ENCODE measurements at places on chromosomes 3 and 15.
A peak's percentile ranks its signal among the peaks of the same experiment; 100 is the strongest.

DNA sequence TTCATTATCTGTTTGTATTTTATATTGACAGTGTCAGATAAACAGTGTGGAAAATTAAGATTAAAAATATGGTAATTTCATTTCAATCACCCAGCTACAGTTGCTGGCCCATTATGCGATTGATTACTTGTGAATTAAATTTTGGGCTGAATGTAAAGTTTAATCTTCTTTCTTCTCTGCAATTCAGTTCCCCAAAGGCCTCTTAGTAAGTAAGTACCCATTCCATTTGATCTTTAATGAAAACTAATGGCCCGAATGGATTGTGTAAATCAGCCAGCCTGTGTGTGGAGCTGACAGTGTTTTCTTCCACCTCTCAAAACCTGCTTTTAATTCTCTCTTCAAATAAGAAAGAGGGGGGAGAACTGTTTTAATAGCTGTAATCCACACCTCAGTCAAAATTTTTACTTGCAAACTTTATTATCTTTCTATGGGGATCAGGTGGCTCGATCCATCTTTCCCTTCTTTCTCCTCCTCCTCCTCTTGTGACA is 307.1 kb downstream of the IL20RB start:
- DNase-seq: no peak

- no peak for DNase-seq
Measured at GRCh38 chr3:185757176-185757575, 67.7 kb downstream of the IGF2BP2 start.

DNA sequence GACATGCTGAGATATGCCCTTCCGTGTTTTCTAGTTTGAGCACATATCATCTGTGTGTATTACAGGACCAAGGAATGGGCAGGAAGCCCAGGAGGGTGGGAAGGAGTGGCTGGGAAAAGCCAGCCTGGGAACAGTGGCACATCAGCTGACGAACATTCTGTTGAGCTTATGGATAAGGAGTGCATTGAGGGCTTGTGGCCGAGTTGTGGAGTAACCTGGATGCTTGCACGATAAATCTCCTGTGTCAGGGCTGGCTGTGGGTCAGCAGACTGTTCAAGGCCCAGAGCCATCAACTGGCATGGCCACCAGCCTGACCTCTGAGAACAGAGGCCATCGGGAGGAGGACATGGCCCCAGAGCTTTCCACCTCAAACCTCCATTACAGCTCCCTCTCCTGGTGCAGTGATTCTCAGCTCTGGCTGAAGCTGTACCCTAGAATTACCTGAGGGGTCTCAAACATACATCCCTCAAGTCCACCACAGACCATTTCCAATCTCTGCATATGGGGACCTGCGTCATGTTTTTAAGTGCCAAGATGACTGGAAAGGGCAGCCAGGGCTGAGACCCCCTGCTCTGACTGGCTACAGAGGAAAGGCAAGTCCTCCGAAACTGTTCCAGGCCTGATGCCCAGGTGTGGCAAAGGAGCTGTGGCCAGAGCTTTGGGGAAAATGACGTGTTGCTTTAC is 4.8 kb upstream of the VILL start:
- no peak for DNase-seq

- DNase-seq: no peak
Measured at GRCh38 chr3:71651625-71652024, 68.1 kb upstream of the FOXP1 start.

GRCh38 chr3:41304593-41304992 is 105.3 kb downstream of the CTNNB1 start:
- DNase-seq: no peak

DNA sequence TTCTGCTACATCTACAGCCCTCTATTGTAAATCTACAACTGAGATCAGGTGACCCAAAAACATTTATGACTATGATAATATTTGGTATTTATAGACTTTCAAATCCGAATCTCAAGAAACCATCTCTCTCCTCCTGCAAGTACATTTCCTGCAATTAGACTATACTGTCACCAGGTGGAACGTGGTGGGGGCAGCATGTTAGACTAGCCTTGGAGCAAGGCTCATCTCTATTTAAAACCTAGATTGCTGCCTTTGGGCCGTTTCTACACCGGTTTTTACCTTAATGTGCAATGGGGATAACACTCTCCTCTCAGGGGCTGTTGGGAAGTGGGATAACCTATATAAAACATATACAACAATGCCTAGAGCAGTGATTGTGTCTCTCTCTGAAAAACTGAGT is 3.8 kb upstream of the KATNBL1 start:
- DNase-seq: no peak

DNA sequence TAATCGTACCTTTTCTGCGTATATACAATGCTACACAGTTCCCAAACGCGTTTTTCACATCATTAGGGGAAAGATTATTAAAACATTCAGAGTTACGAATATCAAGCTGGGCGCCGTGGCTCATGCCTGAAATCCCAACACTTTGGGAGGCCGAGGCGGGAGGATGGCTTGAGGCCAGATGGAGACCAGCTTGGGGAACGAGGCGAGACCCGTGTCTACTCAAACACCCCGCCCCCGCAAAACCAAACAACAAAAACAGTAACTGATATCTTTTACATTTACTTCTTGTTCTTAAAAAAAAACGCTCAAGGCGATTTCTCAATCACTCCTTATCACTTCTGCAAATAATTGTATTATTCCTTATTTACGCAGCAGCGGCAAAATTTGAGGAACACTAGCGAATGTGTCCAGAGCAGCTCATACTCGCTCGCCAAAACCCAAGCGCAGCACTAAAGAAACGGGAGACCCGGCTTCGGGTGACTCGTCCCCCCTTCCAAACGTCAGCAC is 1.2 kb downstream of the ZBTB11 start:
- no peak for DNase-seq

GRCh38 chr3:128547368-128547987 is 54.5 kb upstream of the GATA2 start:
- DNase-seq: peak; percentile 65

- no peak for DNase-seq
Measured at GRCh38 chr15:62561059-62561519, 396.0 kb upstream of the C2CD4B start.

GRCh38 chr15:68560501-68561113 is 18.2 kb upstream of the CORO2B start:
- DNase-seq: no peak

GRCh38 chr3:18252578-18252977 is 172.6 kb downstream of the SATB1 start:
- DNase-seq: no peak

- no peak for DNase-seq
Measured at GRCh38 chr3:108097322-108098002, 6.6 kb upstream of the CD47 start.

DNA sequence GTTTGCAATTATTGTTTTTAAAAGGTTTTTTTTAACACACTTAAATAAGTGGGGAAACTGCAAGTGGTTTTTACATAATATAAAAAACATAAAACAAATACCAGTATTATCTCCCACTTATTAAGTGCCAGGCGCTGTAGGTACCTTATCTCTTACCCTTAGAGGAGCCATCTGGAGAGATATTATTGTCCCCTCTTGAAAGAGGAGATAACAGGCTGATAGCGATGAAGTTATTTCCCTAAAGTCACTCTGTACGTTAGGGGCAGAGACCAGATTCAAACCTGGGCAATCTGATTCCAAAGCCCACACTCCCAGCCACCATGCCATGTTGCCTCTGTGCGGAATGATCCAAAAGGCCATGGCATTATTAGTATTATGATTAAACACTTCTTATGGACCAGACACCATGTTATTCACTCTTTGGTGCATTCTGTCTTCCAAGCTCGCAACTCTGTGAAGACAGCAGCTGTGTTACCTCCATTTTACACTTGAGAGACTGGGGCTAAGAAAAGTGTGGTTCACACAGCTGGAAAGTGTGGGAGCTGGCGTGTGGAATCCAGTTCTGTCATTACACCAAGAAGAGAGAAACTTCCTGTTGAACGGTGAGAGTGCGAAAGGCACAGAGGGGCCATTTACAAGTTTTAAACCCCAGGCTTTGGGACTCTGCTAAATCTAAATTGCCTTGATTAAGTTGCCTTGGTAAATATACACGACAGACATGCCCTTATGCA is 79.9 kb upstream of the MITF start:
- DNase-seq: no peak

DNA sequence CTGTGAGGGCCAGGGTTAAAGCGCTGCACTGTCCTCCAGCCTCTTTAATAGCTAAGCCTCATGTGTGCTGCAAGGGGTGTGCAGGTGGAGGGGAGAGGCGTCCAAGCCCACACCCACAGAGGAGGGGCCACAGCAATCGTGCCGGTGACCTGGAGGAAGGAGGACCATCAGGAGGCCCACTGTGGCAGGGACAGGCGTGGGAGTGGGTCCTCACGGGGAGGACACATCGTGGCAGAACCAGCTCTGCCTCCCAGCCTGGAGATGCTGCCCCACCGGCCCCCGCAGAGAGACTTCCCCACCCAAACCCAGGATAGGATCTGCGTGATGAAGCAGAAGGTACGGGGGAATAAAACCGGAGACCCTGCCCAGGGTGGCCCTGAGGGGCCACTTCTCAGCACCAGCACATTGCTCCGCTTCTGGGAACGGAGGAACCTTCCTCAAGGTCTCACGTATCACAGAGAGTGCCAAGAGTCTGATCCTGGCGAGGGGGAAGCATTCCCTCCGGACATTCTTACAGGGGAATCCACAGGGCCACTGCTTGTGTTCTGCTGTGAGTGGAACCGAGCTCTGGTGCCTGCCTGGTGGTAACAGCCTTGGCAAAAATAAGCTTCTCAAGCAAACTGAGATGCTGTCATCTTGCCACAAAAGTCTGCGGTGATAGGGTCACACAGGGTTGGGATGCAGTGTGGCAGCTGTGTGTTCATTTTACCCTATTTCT is 199.8 kb downstream of the XXYLT1 start:
- no peak for DNase-seq

DNA sequence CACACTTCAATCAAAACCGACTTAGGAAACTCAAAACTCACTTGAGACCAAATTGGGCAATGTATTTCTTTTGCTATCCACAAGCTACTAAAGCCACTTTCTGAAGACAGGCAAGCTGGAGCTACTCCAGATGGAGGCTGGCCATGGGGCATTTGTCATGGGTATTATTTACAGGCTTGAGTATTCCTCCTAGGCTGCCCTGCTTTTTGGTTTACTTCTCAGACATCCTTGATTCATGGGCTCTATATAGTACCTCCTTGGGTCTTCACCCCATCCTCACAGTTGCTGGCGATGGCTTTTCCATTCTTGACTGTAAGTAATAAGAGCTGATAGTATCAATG is 18.6 kb upstream of the SYNM start:
- DNase-seq: no peak

GRCh38 chr3:17359911-17360310 is 382.5 kb downstream of the TBC1D5 start:
- DNase-seq: no peak

DNA sequence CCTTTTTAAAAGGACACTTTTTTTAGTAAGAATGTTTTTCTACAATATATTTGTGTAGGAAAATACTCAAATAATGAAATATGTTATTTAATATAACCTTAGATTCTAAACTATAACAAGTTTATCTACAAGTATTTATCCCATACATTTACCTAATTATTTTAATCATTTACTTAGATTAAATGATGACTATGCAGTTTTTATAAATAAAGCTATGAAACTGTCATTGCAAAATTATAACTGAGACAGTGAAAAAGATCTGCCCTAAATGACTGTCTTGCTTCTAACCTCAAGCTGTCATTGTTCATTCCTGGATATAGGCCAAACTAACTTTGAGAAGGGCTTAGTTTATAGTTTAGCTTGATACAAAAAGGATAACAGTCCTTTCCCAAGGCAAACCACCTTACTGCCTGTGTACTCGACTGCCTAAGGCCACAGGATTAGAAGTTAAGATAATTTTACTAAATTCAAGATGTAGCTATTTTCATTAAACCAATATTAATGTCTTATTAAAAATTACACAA is 84.1 kb downstream of the GLDN start:
- DNase-seq: no peak

DNA sequence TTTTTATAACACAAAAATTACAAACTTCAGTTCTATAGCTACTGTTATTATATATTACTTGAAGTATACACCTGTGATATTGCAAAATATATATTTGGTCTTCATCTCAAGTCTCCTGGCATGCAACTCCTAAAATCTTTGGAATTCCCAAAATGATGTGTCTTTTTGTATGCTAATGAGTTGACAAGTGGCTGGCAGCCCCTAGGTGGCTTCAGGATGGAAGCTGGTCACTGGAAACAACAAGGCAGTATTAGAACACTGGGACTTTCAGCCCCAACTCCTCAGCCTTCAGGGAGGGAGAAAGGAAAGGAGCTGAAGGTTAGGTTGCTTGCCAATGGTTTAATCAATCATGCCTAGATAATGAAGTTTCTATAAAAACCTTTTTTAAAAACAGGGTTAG is 112.0 kb downstream of the SCAPER start:
- no peak for DNase-seq

DNA sequence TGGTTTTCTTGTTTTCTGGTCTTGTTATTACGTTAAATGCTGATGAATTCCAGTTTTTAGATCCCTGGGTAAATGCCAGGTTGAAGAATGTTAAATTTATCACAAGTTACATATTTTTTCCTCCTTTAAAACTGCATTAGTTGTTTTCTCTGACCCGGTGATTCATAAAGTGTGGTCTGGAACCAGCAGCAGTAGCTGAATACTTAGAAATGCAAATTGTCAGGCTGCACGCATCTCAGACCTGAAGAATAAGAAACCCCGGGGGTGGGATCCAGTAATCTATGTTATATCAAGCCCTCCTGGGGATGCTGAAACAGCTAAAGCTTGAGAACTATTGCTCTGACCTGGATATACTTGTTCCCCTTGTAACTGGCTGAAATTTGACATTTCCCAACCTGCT is 69.1 kb downstream of the PEX5L start:
- DNase-seq: no peak

DNA sequence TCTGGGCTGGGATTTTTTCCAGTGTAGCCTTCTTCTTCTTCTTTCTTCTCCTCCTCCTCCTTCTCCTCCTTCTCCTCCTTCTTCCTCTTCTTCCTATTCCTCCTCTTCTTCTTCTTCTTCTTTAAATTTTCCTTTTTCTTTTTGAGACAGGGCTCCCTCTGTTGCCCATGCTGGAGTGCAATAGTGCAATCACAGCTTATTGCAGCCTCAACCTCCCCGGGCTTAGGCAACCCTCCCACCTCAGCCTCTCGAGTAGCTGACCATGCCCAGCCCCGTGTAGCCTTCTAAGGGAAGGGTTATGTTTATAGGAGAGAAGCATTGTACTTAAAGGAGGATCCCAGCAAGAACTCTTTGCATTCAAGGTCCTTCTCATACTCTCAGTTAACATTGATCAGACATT is 24.0 kb upstream of the MYO1E start:
- no peak for DNase-seq

DNA sequence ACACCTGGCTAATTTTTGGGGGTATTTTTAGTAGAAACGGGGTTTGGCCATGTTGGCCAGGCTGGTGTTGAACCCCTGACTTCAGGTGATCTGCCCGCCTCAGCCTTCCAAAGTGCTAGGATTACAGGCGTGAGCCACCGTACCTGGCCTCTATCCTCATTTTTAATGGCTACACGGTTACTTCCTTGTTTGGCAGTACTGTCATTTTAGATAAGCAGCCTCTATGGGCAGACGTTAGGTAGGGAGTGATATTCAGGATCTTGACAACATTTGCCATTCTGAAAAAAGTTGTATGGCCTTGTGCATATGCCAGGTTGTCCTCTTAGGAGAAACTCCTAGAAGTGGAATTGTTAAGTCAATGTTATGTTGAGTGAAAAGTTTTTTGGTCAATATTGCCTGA is 141.7 kb downstream of the ITPR1 start:
- DNase-seq: no peak

GRCh38 chr3:58607816-58608215 is 30.6 kb upstream of the FAM107A start:
- DNase-seq: no peak

Data from trophoblast cell (in vitro differentiated cells and primary cell).